Body of pancreas (tissue), 4 donors: ENCODE measurements at places on chromosomes 4 and X. TPM values are rescaled to one million over a fixed set of nuclear protein-coding genes. Genes with fewer than 3 reads are reported as not detected.

- DNase-seq = no peak
These were observed 37.7 kb downstream of the ETDC start for GRCh38 chrX:135346975-135347374.

GRCh38 chr4:1203026-1203616 is 30.7 kb upstream of the SPON2 start:
- no peak for DNase-seq

GRCh38 chr4:39745920-39746319 is 48.0 kb downstream of the UBE2K start:
- no peak for DNase-seq

DNA sequence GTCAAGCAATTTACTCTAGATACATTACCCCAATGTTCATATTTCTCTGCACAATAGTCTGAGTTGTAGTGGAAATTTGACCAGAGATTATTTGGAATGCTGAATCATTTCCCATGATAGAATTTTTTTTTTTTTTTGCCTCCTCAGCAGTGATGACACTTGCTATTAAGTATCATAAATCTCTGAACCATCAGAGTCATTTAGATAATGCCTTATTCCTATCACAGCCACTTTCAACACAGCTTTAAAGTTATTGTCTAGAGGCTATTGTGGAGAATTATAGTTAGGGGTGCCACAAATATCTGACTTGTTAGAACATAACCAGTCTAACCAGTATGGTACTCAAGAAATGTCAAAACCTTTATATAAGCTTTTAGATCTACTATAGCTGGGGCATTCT is 79.8 kb downstream of the LCORL start:
- no peak for DNase-seq

DNA sequence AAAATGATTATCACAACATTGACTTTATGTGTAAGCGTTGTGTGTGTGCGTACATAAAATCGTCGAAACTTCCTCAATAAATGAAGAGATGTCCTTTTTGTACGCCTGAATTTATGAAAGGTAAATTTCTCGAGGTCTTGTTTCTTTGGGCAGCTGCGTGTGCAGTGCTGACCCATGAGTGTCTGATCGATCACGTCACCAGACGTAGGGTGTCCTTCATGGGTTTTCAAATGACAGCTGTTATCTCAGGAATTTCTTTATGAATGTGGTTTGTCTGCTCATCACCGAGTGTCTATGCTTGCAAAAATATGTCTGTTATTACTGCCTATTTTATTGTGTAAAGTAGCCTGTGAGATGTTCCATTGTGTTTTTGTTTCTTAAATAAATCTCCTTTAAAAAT is 67.7 kb upstream of the GPR78 start:
- no peak for DNase-seq

GRCh38 chr4:76729460-76729859 is 168.5 kb downstream of the SOWAHB start:
- no peak for DNase-seq

GRCh38 chrX:76407795-76408194 is 19.7 kb upstream of the MAGEE1 start:
- DNase-seq = no peak

- DNase-seq = peak; percentile 48
These were observed 999 bp upstream of the CTBP1 start for GRCh38 chr4:1249731-1250526.

DNA sequence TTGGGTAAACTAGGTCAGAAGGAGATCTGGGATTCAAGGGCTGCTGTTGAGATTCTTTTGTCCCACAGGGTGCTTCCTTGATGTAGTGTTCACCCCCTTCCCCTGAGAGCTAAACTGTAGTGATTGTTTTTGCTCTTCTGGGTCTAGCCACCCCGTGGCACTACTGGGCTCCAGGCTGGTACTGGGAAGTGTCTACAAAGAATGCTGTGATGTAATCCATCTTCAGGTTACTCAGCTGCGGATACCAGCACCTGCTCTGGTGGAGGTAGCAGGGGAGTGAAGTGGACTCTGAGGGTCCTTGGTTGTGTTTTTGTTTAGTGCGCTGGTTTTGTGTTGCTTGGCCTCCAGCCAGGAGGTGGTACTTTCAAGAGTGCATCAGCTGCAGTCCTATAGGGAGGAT is 365.5 kb downstream of the ZNF674 start:
- no peak for DNase-seq

DNA sequence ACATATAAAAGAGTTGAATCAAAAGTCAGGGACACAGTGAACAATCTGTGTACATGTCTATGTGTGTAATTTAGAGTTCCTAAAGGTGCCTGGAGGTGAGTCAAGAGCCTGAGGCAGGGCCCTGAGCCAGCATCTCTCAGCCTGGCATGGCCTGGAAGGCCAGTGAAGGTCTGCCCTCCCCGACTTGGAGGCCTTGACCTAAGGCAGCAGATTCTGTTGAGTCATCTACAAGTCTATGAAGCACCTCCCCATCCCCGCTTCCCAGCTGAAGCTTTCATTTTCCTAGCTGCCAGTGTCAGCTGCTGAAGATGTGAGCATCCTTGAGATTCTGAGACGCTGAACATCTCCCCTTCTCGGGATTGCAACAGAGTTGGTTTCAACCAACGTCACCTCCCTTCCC is 583.9 kb downstream of the BCOR start:
- no peak for DNase-seq

DNA sequence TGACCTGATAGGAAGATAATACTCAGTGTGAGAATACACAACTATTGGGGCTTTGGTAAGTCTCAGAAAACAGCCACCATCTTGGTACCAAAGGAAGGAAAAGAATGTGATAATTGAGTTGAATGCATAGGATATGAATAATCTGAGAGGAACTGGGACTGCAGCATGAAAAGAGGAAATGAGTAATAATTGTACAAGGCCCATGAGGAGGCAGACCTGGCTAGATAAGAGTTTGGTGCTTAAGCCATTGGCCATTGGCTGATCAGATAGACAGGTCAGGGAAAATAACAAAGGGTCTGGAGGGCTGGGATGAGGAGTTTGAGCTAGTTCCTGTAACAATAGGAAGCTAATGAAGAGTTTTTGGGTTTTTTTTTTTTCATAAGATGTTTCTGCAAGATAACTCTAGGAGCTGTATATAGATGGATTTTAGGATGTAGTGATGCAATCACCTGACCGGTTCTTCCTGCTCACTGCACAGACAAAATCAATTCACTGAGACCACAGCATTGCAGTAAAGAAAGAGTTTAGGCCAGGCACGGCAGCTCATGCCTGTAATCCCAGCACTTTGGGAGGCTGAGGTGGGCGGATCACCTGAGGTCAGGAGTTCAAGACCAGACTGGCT is 5.3 kb upstream of the TRMT2B start:
- no peak for DNase-seq

GRCh38 chrX:47595716-47596251 is 13.5 kb downstream of the TIMP1 start:
- DNase-seq = no peak

GRCh38 chr4:20443015-20443805 is 191.5 kb downstream of the SLIT2 start:
- no peak for DNase-seq

DNA sequence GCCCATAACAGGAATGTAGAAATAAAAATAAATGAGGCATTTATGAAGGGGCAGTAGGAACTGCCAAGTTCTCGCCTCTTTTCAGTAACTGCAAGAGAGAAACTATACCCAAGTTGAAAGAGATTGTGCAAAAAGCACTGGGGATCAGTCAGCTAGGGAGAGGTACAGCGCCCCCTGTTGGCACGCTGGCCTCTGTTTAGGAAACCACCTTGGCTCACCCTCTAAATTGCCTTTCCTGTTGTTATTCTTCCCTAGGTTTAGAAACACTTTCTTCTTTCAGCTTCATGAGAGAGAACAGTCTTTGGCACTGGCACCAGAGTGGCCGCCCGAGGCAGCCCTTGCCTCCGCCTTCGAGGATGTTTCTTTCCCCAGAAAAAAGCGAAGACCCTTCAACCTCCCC is 348.5 kb downstream of the MID1IP1 start:
- peak; percentile 89 for DNase-seq

GRCh38 chr4:19927381-19927780 is 324.3 kb upstream of the SLIT2 start:
- no peak for DNase-seq

Gene ETNPPL
- total RNA-seq = not detected

Gene HNRNPD
- 104 TPM for total RNA-seq

Gene IL1RAPL1
- 0.26 TPM for total RNA-seq

Gene PRRG1
- 7.9 TPM for total RNA-seq

Gene SLITRK4
- 0.33 TPM for total RNA-seq

Gene IL2RG
- total RNA-seq = 0.52 TPM

Gene GPM6B
- 2.3 TPM for total RNA-seq

Gene NXF2B
- not detected for total RNA-seq

Gene GAGE2A
- not detected for total RNA-seq

Gene CTAG2
- total RNA-seq = not detected
